ENCODE measurements at places on chromosomes 16 and 17.
A peak's percentile ranks its signal among the peaks of the same experiment; 100 is the strongest.

DNA sequence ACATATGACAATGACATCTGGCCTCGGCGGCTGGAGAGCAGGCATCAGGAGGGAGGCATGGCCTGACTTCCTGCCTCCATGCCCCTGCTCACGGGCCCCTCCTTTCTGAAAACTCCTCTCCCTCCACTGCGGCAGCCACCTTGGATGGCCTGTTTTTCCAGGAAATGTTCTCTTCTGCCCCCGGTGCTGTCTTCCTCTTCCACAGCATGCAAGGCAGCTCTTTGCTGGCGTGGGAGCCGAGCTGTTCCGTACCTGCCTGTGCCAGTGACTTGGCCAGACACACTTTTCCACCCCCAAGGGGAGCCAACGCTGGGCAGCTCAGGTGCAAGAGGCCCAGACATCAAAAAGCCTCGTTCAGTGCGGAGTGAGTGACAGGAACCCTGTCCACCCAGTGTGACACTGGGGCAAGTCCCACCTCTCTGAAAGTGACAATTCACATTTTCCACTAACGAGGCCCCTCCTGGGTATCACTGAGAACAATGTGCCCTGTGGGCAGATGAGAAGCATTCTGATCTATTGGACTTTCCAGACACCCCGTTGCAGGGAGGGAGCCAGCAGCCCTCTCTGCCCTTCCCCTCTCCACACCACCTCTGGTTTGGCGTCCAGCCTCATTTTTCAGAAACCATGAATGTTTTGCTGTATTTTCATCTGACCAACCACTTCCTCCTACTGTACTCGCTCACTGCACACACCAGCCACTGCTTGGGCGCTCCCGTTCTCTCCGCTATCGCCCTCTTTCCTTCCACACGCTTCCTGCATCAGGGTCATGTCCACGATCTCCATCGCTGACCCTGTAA is 31.2 kb downstream of the NSMCE1 start:
- DNase-seq: peak; percentile 80

DNA sequence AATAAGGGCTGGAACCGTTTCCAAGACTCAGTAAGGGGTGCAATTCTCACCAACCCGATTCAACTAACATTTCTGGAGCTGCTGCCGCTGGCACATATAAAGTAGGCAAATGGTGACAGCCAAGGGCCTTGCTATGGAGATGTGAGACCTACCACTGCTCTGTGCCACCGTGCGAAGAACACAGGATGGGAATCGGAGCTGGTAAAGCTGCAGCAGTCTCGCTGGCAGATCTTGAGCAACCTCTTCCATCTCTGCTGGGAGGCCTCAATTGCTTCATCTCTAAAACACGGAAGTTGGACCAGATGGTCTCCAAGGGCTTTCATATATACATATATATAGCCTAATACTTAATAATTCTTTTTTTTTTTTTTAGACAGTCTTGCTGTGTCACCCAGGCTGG is 128.9 kb upstream of the RCVRN start:
- no peak for DNase-seq

DNA sequence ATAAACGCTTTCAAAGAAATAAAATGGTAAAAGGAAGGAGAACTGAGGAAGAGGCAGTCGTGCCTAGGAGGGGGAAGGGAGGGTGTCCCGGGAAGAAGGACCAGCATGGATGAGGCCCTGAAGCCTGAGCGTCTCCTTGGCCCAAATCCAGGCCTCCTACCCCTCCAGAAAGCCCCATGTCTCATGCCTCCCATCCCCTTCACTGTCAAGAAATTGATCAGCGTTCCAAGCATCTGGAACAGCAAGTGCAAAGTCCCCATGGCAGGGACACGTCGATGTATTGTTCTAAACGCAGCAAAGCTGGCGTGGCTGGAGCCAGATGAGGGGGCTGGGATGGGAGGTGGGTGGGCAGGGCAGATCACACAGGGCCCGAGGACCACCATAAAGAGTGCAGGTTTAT is 22.6 kb downstream of the SEC14L5 start:
- DNase-seq: no peak

DNA sequence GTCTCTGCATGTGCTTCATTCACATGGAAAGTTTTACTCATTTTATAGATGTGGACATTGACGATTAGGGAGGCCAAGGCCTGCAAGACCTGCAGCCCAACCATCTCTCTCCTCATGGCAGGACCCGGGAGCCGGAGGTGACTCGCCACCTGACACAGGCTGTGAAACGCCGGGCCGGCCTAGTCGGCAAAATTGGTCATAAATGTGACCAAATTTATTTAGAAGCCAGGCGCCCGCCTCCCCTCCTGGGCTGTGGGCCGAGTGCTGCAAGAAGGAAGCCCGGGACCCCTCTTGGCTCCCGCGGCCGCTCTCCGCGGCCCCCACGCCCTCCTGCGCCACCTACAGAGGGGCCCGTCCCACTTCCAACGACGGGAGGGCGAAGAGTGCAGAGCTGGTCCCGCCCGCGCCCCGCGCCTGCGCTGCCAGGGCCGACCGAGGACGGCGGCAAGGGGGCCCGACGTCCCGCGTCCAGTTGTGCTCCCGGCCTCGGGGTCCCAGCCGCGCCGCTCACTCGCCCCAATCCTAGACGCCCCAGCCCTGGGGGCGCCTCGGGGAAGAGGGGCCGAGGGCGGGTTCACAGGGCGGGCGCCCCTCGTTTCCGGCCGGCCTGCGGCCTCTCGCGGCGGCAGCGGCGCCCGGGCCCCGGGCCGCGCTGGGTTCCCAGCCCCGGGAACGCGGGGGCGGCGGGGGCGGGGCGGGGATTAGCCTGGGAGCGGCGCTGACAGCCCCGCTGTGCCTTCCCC is 47.5 kb downstream of the WNT3 start:
- DNase-seq: no peak

DNA sequence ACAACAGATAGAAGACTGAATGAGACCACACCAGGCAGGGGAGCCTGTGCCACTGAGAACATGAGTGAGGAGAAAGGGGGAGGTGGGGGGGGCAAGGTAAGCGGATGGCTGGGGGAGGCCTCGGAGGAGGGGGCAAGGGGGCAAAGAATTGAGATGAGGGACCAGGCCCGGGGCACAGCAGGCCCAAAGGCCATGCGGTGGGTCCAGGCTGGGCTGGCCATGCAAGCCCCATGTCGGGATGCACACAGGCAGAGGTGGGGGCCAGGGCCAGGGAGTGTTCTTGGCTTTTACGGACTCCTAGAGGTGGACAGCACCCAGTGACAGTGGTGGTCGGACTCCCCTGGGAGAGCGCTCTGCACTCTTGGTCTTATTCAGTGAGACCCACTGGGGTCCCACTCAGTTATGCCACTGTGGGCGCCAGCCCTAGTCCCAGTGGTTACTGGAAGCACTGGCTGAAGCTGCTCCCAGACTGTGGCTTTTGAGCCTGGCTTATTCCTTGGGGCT is 4.8 kb upstream of the MTHFSD start:
- no peak for DNase-seq

DNA sequence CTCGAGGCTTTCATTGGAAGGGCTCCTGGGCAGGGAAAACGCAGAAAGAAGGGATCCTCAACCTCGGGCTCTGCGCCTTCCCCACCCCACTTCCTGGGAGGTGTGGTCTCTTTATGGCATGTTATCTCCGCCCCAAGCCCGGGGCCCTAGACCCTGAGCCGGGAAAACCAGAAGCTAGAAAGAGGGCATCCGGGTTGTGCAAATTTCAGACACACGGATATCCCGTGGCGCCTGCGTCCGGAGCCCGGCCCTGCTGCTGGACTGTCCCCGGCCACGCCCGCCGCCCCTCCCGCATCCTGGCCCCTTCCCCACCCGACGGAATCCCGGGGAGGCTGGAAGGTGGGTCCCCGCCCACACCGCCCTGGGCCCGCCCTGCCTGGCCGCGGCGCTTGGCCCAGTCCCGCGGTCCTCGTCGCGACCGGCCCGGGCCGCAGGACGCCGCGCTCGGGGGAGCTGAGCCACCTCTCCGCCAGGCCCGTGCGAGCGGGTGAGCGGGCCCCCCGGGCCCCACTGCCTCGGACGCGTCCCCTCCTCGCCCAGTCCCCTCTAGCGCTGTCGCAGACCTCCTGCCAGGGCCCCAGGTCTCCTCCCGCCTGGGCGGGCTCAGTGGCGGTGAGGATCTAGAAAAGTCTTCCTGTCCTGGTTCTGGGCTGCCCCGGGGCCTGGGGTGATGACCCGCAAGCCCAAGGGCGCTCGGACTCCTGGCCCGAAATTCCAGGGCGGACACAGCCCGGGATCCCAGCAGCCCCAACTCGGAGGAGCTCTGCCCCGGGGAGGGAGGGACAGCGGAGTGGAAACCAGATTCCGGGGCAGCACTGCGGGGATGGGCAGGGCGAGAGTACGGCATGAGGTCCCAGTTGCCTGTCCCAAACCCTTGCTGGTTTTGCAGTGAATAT is at the start of gene SLC16A5:
Gene SLC16A5 (plus strand): TSS at position 397 of the 896 bp plus-strand sequence. CDS start 5,683 bp downstream, outside the sequence.
- no peak for DNase-seq

DNA sequence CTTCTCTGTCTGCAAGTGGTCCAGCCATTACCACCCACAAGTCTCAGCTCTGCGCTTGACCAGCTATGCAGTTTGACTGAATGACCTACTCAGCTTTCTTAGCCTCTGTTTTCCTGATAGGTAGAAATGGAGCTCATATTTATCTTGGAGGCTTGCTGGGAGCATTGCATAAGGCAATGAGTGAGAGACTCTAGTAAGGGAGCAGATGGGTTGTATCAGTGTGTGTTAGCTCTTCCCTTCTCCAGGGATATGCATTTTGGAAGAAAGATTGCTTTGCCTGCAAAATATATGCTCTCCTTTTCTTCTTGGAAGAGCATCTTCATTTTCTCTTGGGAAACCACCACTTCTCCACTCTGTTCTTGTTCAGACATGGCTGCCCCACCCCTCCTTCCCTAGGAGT is 26.1 kb downstream of the DHRS7C start:
- no peak for DNase-seq

GRCh38 chr17:60819447-60820130 is 141.9 kb downstream of the BCAS3 start:
- no peak for DNase-seq

DNA sequence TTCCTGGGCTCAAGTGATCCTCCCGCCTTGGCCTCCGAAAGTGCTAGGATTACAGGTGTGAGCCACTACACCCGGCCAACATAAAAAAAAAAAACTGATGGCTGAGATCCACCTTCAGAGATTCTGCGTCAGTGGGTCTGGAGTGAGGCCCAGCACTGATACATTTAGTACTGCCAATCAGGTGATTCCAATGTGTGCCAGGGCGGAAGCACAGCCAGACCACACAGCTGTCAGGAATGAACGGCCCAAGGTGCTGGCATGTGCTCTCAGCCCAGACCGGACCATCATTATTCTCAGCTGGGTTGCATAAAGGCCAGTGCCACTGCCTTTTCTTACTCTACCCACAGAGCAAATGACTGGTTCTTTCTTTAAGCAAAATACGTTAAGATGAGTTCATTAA is 1.2 kb upstream of the BCO1 start:
- DNase-seq: no peak

GRCh38 chr16:54936979-54937670 is 6.5 kb downstream of the IRX5 start:
- DNase-seq: no peak

- peak; percentile 52 for DNase-seq
Observed at GRCh38 chr16:726438-727290, at the start of the genes CCDC78 and HAGHL. Gene CCDC78 (minus strand): TSS chr16:726443. CDS start chr16:726367, 76 bp downstream. Gene HAGHL (plus strand): TSS chr16:727106. CDS start chr16:727510, 404 bp downstream.

DNA sequence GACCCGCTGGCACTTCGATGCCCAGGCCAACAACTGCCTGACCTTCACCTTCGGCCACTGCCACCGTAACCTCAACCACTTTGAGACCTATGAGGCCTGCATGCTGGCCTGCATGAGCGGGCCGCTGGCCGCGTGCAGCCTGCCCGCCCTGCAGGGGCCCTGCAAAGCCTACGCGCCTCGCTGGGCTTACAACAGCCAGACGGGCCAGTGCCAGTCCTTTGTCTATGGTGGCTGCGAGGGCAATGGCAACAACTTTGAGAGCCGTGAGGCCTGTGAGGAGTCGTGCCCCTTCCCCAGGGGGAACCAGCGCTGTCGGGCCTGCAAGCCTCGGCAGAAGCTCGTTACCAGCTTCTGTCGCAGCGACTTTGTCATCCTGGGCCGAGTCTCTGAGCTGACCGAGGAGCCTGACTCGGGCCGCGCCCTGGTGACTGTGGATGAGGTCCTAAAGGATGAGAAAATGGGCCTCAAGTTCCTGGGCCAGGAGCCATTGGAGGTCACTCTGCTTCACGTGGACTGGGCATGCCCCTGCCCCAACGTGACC is 5.0 kb downstream of the WFIKKN2 start:
- DNase-seq: no peak

- no peak for DNase-seq
Observed at GRCh38 chr16:46871597-46871996, 12.6 kb upstream of the GPT2 start.

- no peak for DNase-seq
Observed at GRCh38 chr16:48049847-48050246, 105.9 kb downstream of the ABCC12 start.

- no peak for DNase-seq
Observed at GRCh38 chr17:16293931-16294330, 59.3 kb downstream of the CENPV start.

DNA sequence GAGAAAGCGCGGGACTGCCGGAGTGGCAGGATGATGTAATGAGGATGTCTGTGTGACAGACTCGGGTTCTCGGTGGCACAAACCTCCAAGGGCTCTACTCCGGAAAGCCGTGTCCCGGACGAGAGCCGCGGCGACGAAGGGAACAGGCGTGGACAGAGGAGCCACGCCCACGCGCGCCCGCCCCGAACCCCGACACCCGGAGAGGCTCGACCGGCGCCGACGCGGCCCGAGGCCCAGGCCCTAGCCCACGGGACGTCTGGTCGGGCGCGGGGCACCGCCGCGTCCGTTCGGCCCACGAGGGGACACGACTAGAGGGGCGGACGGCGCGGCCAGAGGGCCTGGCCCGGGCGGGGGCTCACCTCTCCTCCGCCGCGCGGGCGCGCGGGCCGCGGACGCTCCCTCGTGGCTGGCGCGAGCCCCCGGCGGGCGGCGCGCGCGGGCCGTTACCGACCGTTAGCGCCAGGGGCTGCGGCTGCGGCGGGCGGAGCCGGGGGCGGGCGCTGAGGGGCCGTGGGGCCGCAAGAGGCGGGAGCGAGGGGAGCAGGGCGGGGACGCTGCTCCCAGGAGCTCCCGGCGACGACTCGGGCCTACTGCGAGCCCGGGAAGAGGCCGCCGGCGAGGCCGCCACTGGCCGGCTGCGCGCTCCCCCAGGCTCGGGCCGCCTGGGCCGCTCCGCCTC is 2.1 kb upstream of the IRX5 start:
- no peak for DNase-seq

DNA sequence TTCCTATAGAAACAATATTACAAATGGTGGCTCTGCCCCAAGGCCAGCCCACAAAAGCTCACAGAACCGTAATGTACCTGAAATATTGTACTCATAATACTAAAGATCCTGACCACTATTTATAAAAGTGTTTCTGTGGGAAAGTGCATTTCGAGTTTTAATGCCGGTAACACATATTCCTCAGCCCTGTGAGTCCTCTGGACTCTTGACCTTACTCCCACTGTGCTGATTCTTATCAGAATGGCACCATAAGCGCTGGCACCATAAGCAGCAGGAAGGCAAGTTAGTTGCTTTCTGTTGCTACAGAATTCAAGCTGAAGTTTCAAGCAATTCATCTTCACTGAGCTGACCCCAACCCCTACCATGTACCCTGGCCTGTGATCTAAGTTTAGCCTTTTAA is 36.4 kb upstream of the MED13 start:
- DNase-seq: no peak

GRCh38 chr17:40859536-40859935 is 7.5 kb downstream of the KRT12 start:
- no peak for DNase-seq

- DNase-seq: no peak
Observed at GRCh38 chr16:17557949-17558348, 87.2 kb upstream of the XYLT1 start.

GRCh38 chr16:69773260-69773947 is 11.3 kb downstream of the WWP2 start:
- no peak for DNase-seq

All from activated T-cell treated with anti-CD3 and anti-CD28 coated beads for 24 hours (primary cell).